ENCODE measurements at places on chromosomes 5 and 9. TPM values are rescaled to one million over a fixed set of nuclear protein-coding genes. Genes with fewer than 3 reads are reported as not detected.

DNA sequence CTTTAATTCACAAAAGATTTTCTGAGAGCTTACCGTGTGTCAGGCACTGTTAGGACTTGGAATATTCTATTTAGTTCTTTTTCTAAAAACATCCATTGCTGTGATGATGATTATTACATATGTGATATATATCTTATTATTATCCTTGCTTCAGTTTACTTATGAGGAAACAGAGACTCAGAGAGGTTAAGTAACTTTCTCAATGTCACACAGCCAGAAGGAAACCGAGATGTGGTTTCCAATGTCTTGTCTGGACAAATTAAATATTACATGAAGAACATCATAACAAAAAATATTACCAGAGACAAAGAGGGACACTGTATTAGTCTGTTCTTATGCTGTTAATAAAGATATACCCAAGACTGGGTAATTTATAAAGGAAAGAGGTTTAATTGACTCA is 125.5 kb upstream of the DAP start:
- DNase-seq = no peak

SLC6A19 gene
- polyA plus RNA-seq = 55.8 TPM

- no peak for DNase-seq
These were observed 2.0 kb upstream of the ROR2 start for GRCh38 chr9:91951944-91952520.

PCDHA1 gene
- polyA plus RNA-seq = not detected

DNA sequence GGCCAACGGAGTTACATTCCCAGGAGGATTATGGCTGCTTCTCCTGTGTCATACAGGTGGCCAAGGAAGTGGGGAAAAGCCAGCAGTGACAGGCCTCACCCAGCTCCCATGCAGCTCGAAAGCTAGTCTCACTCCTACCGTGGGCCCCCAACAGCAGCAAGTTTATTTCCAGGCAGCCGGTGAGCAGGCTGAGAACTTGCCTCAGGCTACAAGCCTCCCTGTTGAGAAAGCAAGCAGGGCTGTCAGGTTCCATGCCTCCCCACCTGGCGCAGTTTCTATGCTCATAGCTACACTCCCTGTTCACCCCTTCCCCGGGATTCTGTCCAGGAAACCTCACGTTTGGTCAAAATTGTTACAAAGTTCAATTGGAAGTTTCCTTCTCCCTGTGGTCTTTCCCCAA is 27.5 kb upstream of the DNAH5 start:
- DNase-seq = no peak

- DNase-seq = no peak
These were observed 29.7 kb downstream of the DAPK1 start for GRCh38 chr9:87527211-87527916.

DNA sequence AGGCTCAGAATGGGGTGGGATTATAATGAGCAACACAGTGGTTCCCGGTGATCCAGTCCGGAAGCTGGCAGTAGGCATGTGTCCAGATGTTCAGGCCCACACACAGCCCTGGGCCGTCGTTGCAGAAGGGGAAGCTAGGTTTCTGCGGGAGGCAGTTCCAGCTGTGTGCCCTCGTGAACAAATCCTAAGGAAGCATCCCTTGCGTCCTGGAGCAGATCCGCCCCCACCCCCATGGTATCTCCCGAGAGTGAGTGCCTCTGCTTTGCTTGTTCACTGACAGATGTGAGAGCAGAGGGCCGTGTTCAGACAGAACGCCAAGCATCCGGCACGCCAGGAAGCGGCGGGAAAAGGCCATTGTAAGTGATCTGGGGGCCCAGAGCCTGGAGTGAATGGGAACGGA is 104.8 kb downstream of the PDE6A start:
- no peak for DNase-seq

GRCh38 chr5:39501397-39501796 is 76.6 kb upstream of the DAB2 start:
- no peak for DNase-seq

DNA sequence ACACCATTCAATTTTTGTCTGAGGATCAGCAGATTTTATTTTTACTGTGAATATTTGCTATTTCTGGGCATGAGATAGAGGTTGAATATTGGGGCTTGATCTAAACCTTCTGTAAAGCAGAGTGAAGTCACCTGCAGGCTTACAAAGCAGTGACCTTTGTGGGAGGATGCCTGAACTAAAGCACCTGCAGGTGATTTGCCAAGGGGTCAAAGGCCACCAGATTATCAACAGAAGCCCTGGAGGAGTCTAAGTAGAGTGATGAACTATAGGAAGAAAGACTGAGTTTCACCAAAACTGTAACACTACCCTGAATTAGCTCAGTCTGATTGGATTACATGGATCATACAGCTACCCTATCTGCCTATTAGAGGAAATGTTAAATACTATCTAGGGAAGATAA is 144.3 kb upstream of the PRLR start:
- DNase-seq = no peak

IGIP gene
- 6.3 TPM for polyA plus RNA-seq

- no peak for DNase-seq
These were observed 7.5 kb upstream of the CCDC69 start for GRCh38 chr5:151231359-151231758.

DNA sequence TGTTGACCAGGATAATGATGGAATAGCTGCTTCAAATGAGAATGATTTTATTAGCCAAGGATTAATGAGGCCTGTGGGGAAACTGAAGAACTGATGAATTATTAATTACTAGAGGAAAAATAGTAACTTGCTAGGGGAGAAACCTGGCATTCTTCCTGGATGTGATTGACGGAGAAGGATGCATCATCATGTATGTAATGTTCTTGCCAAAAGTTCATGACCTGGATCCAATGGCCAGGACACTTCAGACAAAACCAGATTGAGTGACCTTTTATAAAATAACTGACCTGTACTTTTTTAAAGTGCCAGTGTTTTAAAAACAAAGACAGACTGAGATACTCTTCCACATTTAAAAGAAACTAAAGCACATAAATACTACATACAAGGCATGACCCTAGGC is 23.7 kb downstream of the KIAA1191 start:
- DNase-seq = no peak

GRCh38 chr5:13179407-13180087 is 764.9 kb downstream of the DNAH5 start:
- no peak for DNase-seq

DNA sequence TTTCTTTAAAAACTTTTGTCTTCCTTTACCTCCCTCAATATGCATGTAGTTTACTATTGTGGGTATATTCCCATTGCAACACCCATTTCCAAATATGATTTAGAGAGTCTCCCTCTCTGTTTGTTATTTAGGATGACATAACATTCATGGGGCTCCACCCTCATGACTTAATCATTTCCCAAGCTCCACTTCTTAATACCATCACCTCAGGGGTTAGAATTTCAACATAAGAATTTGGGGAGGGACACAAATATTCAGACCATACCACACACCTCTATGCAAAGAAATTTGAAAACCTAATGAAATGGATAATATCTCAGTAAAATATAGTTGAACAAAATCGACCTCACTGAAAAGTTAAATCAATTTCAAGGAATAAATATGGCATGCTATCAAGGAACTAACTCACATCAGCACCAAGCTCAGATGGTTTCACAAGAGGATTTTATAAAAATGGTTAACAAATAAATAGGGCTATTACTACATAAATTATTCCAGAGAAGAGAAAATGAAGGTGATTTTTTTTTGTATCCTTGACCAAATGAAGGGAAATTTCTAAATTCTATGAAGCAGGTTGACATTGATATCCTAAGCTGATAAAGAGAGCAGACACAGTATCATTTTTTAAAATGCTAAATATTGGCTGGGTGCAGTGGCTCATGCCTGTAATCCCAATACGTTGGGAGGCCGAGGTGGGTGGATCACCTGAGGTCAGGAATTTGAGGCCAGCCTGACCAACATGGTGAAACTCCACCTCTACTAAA is 20.2 kb upstream of the UBTD2 start:
- no peak for DNase-seq

DNA sequence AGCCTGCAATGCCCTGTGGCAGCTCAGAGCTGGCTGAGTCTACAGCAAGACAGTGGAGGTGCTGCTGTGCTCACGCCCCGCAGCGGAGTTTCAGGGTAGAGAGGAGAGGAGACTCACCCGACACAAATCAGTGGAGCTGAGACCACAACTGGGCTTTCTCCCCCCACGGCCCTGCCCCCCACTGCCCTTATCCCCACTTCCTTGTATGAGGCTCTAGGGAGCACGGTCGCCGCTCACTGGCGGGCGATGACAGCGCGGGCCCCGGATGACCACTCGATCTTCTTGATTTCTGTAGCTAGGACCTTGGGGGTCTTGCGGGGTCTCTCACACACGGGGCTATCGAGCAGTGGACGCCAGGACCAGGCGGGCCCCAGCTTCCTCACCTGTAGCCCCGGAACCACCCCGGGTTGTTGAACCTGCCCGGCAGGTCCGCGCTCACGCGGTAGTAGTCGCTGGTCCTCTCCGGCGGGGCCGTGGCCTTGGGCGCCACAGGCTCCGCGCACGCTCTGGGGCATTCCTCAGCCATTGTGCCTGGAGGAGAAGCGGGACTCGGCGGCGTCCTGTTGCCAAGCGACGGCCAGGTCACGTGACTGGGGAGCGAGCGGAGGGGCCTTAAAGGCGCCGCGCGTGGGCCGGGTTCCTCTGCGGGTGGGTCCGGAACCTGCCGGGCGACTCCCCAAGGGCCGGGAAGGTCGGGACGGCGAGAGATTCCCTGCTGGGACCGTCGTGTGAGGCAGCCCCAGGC is 984 bp upstream of the MRPS2 start:
- no peak for DNase-seq

- DNase-seq = no peak
These were observed 379.2 kb upstream of the CDH18 start for GRCh38 chr5:20367178-20367577.

GRCh38 chr9:34025062-34025461 is 23.6 kb downstream of the UBAP2 start:
- no peak for DNase-seq

GRCh38 chr9:92483627-92484545 is 1.6 kb upstream of the ASPN start:
- no peak for DNase-seq

GRCh38 chr5:163347671-163348070 is 89.7 kb upstream of the CCNG1 start:
- peak; percentile 40 for DNase-seq

BARHL1 gene
- polyA plus RNA-seq = not detected

DNA sequence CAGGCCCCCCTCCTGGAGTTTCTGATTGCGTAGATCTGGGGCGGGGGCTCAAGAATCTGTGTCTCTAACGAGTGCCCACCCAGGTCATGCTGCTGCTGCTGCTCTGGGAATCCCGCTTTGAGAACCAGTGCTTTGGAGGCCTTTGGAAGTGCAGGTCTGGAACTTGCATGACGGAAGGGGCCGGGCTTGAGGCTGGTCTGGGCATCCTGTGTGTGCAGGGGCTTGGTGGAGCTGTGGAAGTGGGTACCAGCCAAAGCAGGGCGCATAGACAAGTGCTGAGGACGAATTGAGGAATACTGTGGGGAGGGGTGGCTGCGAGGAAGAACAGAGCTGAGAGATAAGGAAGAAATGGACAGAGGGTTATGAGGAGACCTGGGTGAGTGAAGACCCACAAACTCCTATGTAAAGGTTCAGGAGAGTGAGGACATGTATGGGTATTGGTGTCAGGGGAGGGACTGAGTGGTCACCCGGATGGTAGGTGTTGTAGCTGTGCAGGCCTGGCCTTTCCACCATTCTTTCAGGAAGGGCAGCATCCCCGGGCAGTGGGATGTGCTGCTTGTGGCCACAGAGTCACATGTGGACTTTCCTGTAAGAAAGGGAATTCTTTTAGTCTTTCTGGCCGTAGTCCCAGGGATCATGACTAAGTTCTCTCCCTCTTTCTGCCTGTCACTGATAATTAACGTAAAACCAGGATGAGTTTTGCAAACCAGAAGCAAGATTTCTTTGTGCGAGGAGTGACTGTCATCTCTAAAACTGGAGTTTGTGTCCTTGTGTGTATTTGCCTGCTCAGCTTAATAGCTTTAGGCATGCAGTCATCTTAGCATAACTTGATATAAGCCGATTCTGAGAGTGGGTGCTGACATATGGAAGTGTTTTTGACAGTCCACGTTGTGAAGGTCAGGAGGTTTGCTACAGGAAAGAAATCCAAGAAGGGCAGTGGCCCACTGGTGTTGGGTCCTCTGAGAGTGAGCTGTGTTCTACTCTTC is 43.3 kb upstream of the TJP2 start:
- no peak for DNase-seq

- no peak for DNase-seq
These were observed 16.2 kb downstream of the PPP2CA start for GRCh38 chr5:134209477-134210245.

FRMPD1 gene
- polyA plus RNA-seq = 0.81 TPM

- no peak for DNase-seq
These were observed 56.7 kb upstream of the LPAR1 start for GRCh38 chr9:111094958-111095357.

- DNase-seq = no peak
These were observed 70.7 kb upstream of the RAPGEF1 start for GRCh38 chr9:131810351-131811170.

DNA sequence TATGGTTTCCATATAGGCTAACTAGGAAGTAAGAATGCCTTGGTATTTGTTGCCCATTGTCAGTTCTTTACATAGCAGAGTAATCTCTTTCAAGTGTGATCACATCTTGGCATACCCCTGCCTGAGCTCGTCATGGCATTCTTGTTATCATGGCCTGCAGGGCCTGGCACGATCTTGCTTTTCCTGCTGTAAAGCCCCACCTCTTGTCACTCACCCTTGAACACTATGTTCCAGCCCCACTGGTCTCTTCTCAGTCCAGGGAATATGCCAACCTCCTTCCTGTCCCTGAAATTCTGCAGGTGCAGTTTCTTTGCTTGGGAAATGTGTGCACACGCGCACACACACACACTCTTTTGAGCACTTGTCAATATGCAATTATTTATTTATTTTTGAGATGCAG is 250.2 kb upstream of the DMRT1 start:
- DNase-seq = no peak

GRCh38 chr5:132831095-132831860 is 831 bp upstream of the SHROOM1 start:
- no peak for DNase-seq

DNA sequence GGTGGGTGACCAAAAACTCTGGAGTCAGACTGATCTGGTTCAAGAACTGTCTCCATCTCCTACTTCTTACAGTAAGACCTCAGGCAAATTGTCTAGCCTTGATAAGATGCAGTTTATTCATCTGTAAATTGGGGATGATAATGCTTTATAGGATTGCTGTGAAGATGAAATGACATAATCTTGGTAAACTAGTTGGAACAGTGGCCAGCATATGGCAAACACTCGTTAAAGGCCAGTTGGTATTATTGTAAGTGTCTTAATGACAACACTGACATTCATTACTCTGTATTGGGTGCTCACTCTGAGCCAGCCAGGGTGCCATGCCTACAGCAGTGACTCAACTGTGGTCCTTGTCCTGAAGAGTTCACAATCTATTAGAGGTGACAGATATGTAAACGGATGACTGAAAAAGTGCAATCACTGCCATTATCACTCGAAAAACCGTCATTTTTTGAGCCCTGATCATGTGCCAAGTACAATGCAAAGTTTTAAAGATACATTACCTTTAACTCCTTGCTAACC is 84.9 kb upstream of the HSPA9 start:
- DNase-seq = no peak

DNA sequence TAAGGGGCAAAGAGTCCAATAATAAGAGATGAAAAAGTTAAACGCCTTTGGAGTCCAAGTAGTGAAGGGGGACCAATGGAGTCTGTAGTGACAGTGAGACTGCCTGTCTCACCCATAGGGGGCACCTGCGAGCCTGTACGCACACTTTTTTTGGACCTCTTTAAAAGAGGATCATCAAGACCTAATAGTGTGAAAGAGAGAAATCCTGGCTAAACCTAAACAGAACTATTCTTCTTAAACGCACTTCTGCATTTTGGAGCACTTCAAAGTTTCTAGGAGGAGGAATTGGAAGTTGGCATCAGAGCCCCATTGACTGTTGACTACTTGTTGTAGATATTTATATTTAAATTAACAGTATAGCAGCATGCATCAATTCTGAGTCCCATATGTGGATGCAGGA is 636.1 kb upstream of the KLF4 start:
- DNase-seq = no peak
